Activated T-cell treated with anti-CD3 and anti-CD28 coated beads for 48 hours (primary cell): ENCODE measurements at places on chromosomes 4 and X.

DNA sequence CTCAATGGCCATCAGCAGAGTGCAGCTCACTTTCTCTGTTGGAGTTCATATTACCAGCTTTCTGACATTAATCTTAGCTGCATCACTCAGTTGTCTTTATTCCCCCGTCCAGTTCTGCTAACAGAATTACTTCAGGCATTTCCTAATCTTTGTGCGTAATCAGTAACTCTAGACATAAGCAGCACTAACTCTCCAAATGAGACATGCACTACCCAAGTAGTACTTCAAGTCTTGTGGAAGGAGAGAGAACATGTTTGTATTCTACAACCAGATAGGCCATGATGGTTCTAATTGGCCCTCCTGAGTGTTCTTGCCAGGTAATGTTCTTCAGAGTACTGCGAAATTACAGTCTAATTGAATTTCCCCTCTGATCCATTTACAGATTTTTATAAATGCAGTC lies 448.5 kb upstream of the RPS6KA3 start:
- no peak for DNase-seq

GRCh38 chr4:174324725-174325124 lies 41.0 kb downstream of the CEP44 start:
- DNase-seq: no peak

GRCh38 chrX:30627818-30628652 lies 25.2 kb upstream of the GK start:
- DNase-seq: no peak

DNA sequence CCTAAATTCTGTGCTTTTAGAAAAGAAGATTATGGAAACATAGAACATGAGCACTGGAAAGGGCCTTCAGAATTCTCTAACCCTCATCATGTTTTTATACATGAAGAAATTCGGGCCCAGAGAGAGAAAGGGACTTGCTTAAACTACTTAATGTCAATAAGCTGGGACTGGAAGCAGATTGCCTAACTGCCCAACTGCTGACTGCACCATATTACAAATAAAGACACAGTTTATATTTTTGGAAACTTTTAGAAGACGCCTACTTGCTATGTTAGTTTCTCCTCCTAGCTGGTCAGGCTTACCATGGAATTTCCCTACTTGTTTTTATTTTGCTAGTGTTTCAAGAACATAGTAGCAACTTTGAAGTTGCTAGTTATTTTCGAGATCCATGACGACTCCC lies 47.1 kb downstream of the SLC9A6 start:
- DNase-seq: no peak

- no peak for DNase-seq
These were observed 90.8 kb downstream of the SHOX start for GRCh38 chrX:721354-721753.

- no peak for DNase-seq
These were observed 70.1 kb downstream of the CHST7 start for GRCh38 chrX:46643636-46644035.
